Stimulated activated CD4-positive, alpha-beta T cell treated with anti-CD3 and anti-CD28 coated beads, Interleukin-1b, Interleukin-23, amount 100 ng/mL, for 24 hours (primary cell): ENCODE measurements at places on chromosomes 4 and X.

GRCh38 chr4:14877246-14878225 lies 124.7 kb upstream of the CPEB2 start:
- no peak for DNase-seq

DNA sequence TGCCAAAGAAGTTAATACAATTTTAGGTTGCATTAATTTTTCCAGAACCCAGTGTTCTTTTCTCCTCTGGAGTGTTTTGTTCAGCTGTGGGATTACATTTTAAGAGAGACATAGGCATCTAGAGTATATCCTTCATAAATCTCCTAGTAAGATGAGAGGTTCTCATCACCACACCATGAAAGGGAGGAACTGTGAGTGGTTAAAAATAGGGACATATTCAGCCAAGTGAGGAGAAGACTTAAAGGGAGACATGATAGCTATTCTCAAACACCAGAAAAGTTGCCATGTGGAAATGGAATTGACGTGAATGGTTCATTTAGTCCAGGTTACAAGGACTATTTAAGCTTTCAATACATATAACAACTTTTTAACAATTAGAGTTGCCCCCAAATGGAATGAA lies 6.5 kb upstream of the MRPL1 start:
- DNase-seq, result no peak

DNA sequence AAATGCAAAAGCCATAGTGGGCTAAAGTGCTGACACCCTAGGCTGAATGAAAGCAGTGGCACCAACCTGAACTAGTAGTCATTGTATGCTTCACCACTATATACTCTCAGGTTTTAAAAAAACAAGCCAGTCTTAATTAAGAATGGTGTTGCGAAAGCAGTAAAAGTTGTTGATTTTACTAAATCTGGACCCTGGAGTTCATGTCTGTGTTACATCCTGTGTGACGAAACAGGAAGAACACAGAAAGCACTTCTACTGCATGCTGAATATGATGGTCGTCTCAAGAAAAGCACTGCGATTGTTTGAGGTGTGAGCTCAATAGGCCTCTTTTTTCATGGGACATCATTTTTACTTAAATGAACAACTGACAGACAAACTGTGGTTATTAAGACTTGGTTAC lies 24.2 kb upstream of the GDPD2 start:
- DNase-seq, result no peak

DNA sequence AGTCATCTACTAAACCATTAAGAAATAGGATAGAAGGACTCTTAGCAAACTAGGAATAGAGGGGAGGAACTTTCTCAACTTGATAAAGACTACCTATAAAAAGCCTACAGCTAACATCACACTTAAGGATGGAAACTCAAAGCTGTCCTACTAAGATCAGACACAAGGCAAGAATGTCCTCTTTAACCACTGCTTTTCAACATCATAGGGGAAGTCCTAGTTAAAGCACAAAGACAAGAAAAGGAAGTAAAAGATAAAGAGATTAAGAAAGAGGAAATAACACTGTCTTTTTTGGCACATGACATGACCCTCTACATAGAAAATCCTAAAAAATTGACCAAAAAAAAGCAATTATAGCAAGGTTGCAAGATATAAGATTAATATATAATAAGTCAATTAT lies 136.6 kb downstream of the FBXW7 start:
- no peak for DNase-seq

- DNase-seq, result no peak
These were observed 196.5 kb downstream of the SMIM20 start for GRCh38 chr4:26110493-26110892.

GRCh38 chr4:132998585-132999230 lies 150.4 kb upstream of the PCDH10 start:
- DNase-seq, result no peak

- DNase-seq, result no peak
These were observed 30.7 kb downstream of the TSC22D3 start for GRCh38 chrX:107744868-107745267.

- no peak for DNase-seq
These were observed 22.0 kb downstream of the MTMR1 start for GRCh38 chrX:150715184-150715583.

GRCh38 chr4:71322425-71322824 lies 16.4 kb upstream of the SLC4A4 start:
- no peak for DNase-seq

- no peak for DNase-seq
These were observed 9.0 kb upstream of the DAPP1 start for GRCh38 chr4:99807666-99808065.

DNA sequence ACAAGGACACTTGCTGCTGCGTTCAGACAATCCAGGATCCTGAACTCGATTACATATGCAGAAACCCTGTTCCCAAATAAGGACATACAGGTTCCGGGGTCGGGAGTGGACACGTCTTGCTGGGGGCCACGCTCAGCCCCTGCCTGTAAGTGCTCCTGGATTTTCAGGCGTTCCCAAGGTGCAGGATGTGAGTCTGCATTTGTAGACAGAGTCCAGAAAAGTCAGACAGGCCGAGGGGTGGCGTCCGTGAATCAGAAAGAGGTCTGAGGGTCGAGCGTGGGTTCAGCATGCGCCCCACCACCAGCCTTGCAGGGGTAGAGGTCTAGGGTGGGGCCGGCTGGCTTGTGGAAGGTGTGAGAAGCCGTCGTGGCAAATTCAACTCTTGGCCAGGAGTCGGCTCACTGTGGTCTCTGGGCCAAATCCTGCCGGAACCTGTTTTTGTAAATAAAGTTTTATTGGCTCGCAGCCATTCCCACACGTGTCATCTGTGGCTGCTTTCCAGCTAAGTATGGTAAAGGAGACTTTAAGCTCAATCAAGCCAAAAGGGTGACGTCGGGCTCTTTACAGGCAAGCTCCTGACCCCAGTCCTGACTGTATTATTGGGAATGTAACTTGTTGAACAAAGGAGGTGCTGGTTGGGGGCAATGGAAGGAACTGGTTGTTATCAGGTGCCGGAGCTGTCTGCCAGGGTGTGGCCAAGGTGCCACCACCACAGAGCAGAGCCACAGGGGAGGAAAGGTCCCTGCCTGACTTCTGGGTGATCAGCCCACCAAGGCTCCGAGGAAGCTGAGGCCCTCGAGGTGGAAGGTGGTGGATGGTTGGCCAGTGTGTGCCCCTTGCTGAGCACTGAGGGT lies 7.4 kb downstream of the DOK7 start:
- DNase-seq, result no peak

DNA sequence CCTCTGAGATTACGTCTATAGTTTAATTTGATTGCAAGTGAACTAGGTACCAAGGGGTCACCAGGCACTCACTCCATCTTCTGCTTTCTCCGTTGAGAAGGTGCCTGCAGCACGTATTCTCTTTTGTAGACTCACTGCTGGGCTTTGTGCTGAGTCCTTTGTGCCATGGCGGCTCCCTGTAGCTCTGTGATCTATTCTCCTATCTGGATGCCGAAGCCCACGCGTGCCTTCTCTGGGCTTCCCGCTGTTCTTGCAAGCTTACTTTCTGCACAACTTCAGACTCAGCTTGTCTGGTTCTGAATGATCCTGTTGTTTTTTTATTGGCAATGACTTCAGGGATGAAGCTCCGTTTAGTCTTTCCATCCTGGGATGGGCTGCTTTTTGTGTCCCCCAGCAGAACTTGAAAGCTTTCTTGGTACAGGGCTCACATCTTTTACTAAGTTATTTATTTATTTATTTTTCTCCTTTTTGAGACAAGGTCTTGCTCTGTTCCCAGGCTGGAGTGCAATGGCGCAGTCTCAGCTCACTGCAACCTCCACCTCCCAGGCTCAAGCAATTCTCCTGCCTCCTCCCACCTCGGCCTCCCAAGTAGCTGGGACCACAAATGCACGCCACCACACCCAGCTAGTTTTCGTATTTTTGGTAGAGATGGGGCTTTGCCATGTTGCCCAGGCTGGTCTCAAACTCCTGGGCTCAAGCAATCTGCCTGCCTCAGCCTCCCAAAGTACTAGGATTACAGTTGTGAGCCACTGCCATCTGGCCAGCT lies 100.9 kb upstream of the NKX1-1 start:
- DNase-seq, result no peak

GRCh38 chr4:121950680-121951520 lies 960 bp downstream of the TRPC3 start:
- DNase-seq, result no peak

DNA sequence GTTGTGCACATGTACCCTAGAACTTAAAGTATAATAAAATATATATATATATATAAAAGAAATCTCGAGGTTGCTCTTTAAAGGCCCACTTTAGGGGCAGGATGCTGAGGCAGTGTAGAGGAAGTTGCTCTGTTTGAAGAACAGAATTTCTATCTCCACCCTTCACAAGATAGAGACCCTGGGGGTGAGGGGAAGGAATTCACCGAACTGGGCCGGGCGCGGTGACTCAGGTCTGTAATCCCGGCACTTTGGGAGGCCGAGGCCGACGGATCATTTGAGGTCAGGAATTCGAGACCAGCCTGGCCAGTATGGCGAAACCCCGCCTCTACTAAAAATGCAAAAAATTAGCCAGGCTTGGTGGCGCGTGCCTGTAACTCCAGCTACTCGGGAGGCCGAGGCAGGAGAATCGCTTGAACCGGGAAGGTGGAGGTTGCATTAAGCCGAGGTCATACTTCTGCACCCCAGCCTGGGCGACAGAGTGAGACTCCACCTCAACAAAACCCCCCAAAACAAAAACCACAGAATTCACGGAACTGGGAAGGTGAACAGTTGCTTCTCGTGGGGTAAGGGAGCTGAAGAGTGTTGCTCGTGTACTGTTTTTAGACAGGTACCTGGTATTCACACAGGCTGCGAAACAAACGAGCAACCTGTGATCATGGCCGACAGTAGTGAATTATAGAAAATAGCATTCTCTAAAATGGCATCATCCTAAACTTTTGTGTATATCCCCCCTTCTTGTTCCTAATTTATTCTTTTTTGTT lies 6.2 kb downstream of the PLAC8 start:
- no peak for DNase-seq

DNA sequence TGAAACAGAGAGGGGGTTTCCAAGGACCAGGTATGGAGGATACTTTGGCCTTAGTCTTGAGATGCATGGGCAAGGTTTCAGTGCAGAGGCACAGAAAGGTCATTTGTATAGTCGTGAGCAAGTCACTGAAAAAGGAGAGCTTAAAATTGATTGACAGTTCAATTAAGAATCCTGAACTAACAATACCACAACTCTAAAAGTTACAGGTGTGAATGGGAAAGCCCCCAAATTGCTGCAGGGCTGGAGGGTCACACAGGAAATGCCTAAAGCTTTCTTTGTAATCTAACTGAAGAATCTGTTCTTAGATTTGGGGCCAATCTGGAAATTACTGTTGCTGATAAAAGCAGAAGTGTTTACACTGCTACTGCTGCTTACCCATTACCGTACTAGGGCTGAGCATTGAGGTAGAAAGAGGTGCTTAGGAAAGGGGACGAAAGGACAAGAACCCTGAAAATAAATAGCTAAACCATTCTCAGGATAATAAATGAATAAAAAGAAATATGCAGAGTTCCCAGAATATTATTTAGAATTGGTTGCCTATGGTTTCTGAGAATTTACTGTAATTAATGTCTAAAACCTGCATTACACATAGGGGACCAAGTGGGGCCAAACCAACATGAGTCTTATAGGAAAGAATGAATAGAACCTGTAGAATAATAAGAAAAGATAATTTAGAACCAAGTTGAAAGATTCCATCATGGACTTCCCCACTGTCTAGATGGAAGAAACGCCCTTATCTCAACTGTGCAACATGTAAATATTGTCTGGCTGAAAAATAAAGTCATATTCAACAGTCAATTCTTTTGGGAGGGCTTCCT lies 91.9 kb upstream of the PPP1R2C start:
- DNase-seq, result no peak

- DNase-seq, result no peak
These were observed 299.9 kb upstream of the SFRP2 start for GRCh38 chr4:154088741-154089140.

DNA sequence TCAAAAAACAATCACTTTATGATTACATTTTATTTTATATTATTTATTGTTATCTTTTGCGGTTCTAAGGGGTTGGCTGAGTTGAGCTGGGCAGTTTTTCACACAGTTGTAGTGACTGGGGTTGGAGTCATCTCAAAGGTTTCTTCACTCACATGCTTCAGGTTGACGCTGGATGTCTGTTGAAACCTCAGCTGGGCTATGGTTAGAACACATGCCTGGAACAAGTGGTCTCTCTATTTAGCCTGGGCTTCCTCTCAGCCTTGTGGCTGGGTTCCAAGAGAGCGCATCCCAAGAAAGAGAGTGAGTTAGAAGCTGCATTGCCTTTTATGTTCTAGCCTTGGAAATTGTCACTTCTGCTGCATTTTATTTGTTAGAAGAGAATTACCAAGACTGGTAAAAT lies 87.4 kb downstream of the CBLL2 start:
- no peak for DNase-seq
